ENCODE measurements at places on chromosomes 5 and 9. TPM values are rescaled to one million over a fixed set of nuclear protein-coding genes. Genes with fewer than 3 reads are reported as not detected.

The STOM gene
- 185 TPM for total RNA-seq

The DMRT2 gene
- 0.12 TPM for total RNA-seq

The TSSK1B gene
- total RNA-seq: not detected

The SLC45A2 gene
- total RNA-seq: not detected

The JAKMIP2 gene
- total RNA-seq: not detected

The IL5 gene
- total RNA-seq: not detected

The TNC gene
- total RNA-seq: 1.0 TPM

The FOXD4 gene
- total RNA-seq: 0.34 TPM

The WNK2 gene
- total RNA-seq: 3.1 TPM

The PCDHB3 gene
- not detected for total RNA-seq

The FGF10 gene
- total RNA-seq: not detected

The SMIM33 gene
- total RNA-seq: not detected

The TAS2R1 gene
- not detected for total RNA-seq

The FNBP1 gene
- total RNA-seq: 11.6 TPM

The PCAT7 gene
- 0.79 TPM for total RNA-seq

The GHR gene
- total RNA-seq: not detected

The RPL7A gene
- total RNA-seq: 3,386 TPM

The SARDH gene
- total RNA-seq: 0.15 TPM

The RIGI gene
- 3.6 TPM for total RNA-seq

The GDA gene
- total RNA-seq: 1.5 TPM

The TMEM215 gene
- total RNA-seq: not detected

The KIF12 gene
- 2.3 TPM for total RNA-seq

The TAF11L5 gene
- total RNA-seq: not detected

The PCDHGB7 gene
- total RNA-seq: 0.06 TPM

The TAF11L13 gene
- total RNA-seq: not detected

The IL3 gene
- not detected for total RNA-seq

The FLT4 gene
- total RNA-seq: 2.0 TPM

The PCDHGA11 gene
- not detected for total RNA-seq

The HAND1 gene
- 0.23 TPM for total RNA-seq

The TSLP gene
- total RNA-seq: not detected

The ARSI gene
- 34.3 TPM for total RNA-seq

The FAT2 gene
- total RNA-seq: not detected

The CCL27 gene
- not detected for total RNA-seq

The PCDHGA9 gene
- total RNA-seq: not detected

The GABRB2 gene
- not detected for total RNA-seq

The CMBL gene
- total RNA-seq: 22.2 TPM

The PCDHA9 gene
- total RNA-seq: not detected

The NAIP gene
- total RNA-seq: 0.67 TPM

The FOXD4L5 gene
- total RNA-seq: 0.11 TPM

The ELOVL7 gene
- total RNA-seq: 12.0 TPM

The GARNL3 gene
- total RNA-seq: 1.8 TPM

The SPATA31A3 gene
- total RNA-seq: not detected

The CTNND2 gene
- not detected for total RNA-seq

The SPINK7 gene
- total RNA-seq: not detected

The FABP6 gene
- 1.1 TPM for total RNA-seq

The MTX3 gene
- total RNA-seq: 7.2 TPM

The HK3 gene
- total RNA-seq: not detected

The LRRC19 gene
- not detected for total RNA-seq

The RABGAP1 gene
- total RNA-seq: 15.3 TPM

The NSG2 gene
- not detected for total RNA-seq

The NMUR2 gene
- not detected for total RNA-seq

The CCDC69 gene
- 1.0 TPM for total RNA-seq

The GAS1 gene
- 0.22 TPM for total RNA-seq

The OR1J2 gene
- total RNA-seq: not detected

The IL4 gene
- not detected for total RNA-seq

The ARHGEF37 gene
- total RNA-seq: 1.5 TPM

The C9orf153 gene
- 0.14 TPM for total RNA-seq

The SPTAN1 gene
- 164 TPM for total RNA-seq

The HTR1A gene
- not detected for total RNA-seq

Measured in A549 treated with ZK216348 at 1 μM for 4 hours (cell line).